Forelimb muscle (tissue), 1 donor: ENCODE measurements at places on chromosomes 13 and 19. TPM values are rescaled to one million over a fixed set of nuclear protein-coding genes. Genes with fewer than 3 reads are reported as not detected.

The KLHL1 gene
- polyA plus RNA-seq = not detected

DNA sequence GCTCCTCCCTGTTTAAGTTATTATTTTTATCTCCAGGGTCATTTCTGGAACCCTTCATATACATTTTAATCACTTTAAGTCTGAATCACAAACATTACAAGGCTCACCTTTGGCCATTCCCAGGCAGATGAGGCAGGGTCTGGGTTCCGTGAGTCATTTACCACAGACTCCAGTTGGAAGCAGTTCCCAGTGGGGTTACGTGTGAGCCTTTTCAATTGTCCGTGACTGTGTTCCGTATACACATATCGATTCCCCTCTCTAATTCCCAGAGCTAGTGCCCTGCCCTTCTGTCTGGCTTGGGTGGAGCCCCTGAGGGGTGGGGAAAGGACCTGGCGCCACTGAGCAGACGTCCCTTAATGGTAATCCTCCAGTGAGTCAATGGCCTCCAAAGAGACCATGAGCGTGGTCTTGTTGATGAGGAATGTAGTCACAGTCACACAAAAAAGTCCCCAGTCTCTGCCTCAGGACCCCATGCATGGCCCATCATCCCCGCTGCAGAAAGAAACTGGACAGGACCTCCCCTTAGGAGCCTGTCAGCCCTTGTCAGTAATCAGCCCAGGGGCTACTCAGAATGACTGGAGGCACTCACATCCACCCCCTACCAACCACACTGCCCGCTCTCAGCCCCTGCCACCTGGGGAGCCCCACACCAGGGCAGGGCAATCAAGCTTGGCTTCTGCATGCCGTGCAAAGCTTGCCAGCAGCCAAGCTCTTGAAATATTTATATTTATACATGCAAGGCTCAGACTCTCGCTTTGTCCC lies 144.4 kb downstream of the ZIC5 start:
- DNase-seq = no peak

The PTGIR gene
- polyA plus RNA-seq = 3.5 TPM

The ZNF540 gene
- polyA plus RNA-seq = 1.9 TPM

The USE1 gene
- 31.6 TPM for polyA plus RNA-seq

GRCh38 chr13:99290894-99291293 lies 16.3 kb downstream of the GPR183 start:
- no peak for DNase-seq

- DNase-seq = no peak
Measured at GRCh38 chr13:85808811-85809210, 9.6 kb upstream of the SLITRK6 start.

The OR7D4 gene
- polyA plus RNA-seq = not detected

GRCh38 chr19:15412832-15413231 lies 6.0 kb downstream of the AKAP8L start:
- no peak for DNase-seq
